Left lung (tissue), 14 donors: ENCODE measurements at places on chromosomes 11 and 22. TPM values are rescaled to one million over a fixed set of nuclear protein-coding genes. Genes with fewer than 3 reads are reported as not detected.

The SLC37A2 gene
- 42.5 TPM for total RNA-seq

The EP300 gene
- total RNA-seq, result 63.3 TPM

The KRTAP5-7 gene
- not detected for total RNA-seq

The C11orf65 gene
- total RNA-seq, result 0.37 TPM

GRCh38 chr22:38191731-38192474, 9.9 kb upstream of the MAFF start:
- no peak for DNase-seq

GRCh38 chr22:38110008-38110862, at the start of gene BAIAP2L2:
Gene BAIAP2L2, minus strand, starts transcription at chr22:38110684. Its CDS starts 159 bp downstream, at chr22:38110525.
- DNase-seq, result no peak

DNA sequence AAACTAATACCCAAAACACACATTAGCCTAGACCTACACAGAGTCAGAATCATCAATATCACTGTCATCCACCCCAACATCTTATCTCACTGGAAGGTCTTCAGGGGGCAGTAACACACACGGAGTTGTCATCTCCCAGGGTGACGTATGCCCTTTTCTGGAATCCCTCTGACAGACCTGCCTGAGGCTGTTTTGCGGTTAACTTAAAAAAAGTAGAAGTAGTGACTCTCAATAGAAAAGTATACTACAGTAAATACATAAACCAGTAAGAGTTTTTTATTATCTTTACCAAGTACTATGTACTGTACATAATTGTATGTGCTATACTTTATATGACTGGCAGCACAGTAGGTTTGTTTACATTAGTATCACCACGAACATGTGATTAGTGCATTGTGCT, 80.5 kb downstream of the PGR start:
- DNase-seq, result no peak
